ENCODE measurements at places on chromosomes 7 and 10.

DNA sequence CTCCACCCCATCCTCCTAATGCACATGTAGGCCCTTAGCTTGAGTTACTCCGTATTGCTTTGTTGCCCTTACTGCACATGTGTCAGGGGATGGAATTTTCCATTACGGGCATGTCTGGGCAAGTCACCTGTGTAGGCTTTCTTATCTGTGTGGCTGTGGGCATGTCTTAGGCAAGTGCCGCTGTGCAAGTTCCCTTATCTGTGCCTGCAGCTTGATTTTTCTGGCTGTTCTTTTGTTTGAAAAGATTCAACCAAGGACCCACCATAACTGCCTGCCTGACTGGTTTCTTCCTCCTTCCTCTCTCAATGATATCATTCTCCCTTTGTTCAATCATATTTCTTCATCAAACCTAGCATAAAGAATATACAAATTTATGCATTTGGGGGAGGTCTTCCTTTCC is 88.5 kb downstream of the AKR1D1 start:
- no peak for DNase-seq

GRCh38 chr7:135193615-135194081 is 17.7 kb downstream of the WDR91 start:
- DNase-seq = peak; percentile 94

GRCh38 chr10:124313374-124313773 is 105.3 kb downstream of the OAT start:
- no peak for DNase-seq

DNA sequence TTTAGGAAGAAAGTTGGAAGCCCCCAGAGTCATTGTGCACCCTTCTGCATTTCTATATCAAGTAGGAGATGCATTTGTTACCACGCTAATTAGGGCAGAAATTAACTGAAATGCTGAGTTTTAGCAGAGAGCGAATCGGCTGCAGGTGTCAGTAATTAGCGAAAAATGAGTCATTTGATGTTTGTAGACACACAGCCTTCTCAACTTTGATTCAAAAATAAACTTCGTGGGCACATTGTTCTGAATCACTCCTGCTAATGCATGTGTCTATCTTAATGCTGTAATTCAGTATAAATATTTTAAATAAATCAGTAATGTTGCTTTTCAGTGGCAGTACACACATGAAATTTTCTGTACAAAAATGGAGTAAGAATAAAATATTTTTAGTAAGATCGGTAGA is 109.5 kb upstream of the CARD11 start:
- DNase-seq = no peak

DNA sequence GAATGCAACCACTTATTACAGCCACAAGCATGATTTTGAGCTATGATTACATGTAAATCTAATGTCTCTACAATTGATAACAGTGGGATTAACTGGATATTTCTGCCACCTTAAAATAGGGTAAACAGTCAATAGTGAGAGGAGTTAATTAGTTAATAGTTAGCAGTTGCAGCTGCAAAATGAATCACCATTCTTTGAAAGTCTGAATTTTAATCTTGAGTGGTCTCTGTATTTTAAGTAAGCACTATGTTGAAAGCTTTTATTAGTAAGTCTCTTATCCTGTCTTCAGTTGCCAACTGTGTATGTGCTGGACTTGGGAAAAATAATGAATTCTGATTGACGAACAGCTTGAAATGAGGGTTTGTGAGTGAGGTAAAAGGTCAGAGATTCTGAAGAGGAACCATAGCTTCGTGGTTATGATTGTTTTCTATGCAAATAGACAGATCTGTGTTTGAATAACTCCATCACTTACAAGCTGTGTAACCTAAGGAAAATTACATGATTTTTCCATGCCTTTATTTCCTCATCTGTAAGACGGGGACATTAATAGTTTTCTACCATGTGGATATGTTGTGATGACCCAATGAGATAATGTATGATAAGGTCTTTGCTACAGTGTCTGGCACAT is 75.2 kb downstream of the RNLS start:
- no peak for DNase-seq

- DNase-seq = no peak
Observed at GRCh38 chr10:66337211-66337610, 588.6 kb upstream of the LRRTM3 start.

DNA sequence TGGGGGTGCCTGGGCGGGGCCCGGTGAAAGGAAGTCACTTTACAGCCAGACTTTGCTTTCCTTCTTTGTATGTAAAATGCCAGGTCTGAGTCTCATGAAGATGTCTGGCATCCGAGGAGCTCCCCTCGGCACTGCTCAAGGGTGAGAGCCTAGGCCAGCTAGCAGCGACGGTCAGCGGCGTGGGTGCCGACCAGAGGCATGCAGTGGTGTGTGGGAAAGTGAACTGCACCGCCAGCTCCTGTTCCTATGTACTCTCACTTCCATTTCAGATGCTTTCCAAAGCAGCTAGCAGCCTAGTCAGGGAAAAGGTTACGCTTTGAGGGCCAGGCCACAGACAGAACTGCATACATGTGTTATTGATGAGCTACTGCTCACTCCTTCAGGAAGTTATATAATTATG is 172.8 kb downstream of the ZMYND11 start:
- DNase-seq = no peak

GRCh38 chr7:81005254-81005653 is 86.4 kb upstream of the SEMA3C start:
- DNase-seq = no peak

DNA sequence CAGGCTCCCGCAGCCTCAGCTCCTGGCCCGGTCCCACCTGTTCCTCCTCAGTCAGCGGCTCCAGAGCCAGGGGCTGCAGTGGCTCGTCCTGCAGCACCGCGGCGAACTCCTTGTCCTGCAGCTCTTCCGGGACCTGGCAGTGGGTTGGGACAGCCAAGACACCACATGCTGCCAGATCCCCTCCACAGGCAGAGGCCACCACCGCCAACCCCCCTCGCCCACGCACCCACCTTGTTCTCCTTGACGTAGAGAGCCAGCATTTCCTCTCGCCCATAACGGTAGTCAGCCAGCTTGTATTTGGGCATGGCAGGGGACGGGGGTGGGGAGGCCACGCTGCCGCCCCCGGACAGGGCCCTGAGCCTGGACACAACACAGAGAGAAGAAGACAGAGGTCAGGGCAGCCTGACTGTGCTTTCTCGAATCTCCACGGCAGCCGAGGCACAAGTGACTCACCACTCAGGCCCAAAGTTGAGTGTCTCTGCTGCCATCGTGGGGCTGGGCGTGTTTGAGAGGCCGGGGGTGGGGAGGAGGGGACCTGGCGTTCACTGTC is 6.2 kb downstream of the GIGYF1 start:
- no peak for DNase-seq

DNA sequence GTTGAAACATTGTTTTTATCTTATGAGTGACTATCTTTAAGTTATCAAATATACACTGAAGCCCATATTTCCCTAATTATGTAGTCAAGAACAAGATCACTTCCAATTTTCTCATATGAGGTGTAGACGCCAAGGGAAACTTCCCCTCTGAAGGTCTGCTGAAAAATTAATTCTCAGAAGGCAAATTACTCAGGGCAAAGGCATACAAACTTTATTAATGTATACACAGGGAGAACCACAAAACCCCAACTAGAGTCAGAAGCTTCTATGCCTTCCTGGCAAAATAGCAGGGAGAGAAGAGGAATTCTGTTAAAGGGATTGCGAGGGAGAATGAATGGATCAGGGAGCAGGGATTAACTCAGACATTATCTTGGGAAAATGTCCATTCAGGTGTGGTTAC is 83.4 kb downstream of the DOCK4 start:
- no peak for DNase-seq

DNA sequence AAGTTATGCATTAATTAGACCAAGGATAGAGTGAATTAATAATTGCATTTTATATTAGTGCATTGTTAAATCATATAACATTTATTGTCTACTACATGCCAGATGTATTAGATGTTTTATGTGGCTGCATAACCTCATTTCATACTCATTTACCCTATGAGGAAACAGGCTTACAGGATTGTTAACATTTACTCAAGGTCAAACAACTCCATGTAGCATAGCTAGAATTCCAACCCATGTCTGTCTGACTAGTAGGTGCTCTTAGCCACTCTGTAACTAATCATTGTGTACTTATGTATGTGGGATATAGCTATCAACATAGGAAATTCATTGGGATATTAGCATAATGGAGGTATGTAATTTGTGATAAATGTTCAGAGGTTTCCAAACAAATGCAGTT is 46.3 kb downstream of the PHYHIPL start:
- DNase-seq = peak; percentile 26

- DNase-seq = no peak
Observed at GRCh38 chr10:15181576-15182156, 13.2 kb upstream of the NMT2 start.

DNA sequence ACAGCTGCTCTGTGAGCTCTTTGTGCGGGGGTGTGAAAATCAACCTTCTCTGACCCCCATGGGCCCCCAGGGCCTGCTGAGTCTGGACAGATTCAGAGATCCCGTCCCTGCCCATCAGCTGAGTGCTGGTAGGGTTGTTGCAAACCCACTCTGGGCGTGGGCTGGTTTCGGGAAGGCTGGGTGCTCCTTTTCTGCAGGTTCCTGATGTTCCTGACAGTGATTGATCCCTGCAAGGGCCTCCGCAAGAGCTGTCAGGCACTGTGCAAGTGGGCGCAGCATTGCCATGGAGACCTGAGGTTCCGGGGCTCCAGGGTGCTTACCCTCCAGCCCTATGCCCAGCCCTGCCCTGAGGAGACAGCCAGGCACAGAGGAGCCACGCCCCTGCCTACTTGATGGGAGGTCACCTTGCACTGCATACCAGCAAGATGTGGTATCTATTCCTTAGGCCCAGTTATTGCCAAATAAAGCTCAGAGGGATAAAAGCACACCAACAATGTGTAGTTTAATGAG is 44.3 kb upstream of the INPP5A start:
- no peak for DNase-seq

- DNase-seq = no peak
Observed at GRCh38 chr10:7412928-7413282, 2.1 kb upstream of the SFMBT2 start.

DNA sequence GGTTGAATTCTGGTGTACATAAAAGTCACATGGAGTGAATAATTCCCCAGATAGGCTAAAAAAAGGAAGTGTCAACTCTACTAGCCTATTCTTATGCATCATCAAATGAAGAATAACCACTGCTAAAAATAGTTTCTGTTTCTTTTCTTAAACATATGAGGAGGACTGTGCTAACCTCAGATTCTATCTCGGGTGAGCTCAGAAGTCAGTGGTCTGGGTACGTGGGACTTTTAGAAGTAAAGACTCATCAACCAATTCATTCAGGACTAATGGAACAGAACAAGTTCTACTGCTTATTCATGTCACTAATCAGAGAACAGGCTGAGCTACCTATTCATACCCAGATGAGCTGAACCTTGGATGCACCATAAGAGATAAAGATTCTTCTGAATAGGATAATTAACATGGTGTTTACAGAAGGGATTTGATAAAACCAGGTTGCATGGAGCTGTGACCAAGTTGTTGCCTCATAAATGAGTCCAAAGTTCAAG is 9.5 kb upstream of the ASAH2 start:
- DNase-seq = no peak

- no peak for DNase-seq
Observed at GRCh38 chr10:103459615-103460014, 915 bp upstream of the CALHM1 start.

- peak; percentile 73 for DNase-seq
Observed at GRCh38 chr7:94632338-94633013, 23.5 kb downstream of the SGCE start.

GRCh38 chr10:52451817-52452216 is 137.7 kb downstream of the DKK1 start:
- peak; percentile 90 for DNase-seq

DNA sequence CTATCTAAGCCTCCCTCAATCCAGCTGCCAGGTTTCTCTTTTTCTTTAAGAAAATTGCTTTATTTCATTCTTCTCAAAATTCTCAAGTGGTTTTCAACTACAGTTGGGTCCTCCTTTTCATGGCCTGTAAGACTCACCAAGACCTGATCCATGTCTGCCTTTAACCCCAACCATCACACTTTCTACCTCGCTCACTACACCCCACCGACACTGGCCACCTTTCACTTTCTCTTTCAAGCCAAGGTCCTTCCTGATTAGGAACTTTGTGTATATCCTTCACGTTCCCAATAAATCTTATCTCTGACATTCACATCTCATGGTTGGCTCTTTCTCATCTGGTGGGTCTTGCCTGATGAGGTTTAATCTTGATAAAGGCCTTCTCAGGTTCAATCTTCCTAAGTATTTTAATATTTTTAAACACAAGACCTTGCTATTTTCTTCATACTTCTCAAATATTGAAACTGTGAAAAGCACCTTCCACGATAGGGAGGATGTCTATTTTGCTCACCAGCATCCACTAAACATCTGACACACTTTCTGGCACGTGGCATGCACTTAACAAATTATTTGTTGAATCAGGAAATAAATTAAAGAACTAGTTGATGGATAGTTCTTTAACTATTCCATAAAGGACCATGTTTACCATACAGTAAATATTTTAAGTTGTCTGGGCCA is 624.8 kb downstream of the GRID1 start:
- DNase-seq = no peak

DNA sequence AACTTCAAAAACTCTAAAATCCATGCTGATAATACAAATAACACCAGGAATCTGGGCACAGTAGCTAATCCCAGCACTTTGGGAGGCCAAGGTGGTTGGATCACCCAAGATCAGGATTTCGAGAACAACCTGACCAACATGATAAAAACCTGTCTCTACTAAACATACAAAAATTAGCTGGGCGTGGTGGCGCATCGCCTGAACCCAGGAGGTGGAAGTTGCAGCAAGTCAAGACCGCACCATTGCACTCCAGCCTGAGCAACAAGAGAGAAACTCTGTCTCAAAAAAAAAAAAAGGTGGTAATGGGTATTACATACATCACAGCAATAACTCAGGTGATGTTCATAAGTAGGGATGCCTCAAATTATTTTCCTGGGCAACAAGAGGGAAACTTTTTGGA is 315.0 kb upstream of the MEOX2 start:
- DNase-seq = no peak

- DNase-seq = no peak
Observed at GRCh38 chr10:99537086-99537988, 4.6 kb downstream of the NKX2-3 start.

DNA sequence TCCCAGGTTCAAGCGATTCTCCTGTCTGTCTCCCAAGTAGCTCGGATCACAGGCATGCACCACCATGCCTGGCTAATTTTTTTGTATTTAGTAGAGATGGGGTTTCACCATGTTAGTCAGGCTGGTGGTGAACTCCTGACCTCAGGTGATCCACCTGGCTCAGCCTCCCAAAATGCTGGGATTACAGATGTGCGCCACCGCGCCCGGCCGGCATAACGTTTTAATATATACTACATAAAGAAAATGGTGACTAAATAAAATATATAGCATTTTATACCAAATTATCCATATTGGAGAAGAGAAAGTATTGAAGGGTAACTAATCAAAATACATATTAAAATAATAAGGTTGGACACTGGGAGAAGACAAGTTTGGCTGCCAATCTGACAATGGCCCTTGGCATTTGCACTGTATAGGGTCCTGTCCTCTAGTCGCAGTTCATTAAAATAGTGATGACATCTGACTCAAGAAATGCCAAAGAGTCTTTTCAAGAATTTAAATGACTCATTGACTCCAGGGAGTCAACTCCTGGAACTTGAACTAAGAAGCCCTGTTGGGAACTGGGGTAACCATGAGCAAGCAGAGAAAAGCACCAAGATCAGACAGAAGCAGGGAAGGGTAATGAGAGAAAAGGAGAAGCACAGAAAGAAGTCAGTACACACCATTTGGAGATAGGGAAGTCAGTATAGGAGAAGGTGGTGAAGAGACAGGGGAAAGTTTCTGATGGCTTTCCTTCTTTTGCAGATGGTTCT is 91.1 kb downstream of the CH25H start:
- peak; percentile 81 for DNase-seq

- DNase-seq = no peak
Observed at GRCh38 chr7:141649137-141649864, 52.7 kb downstream of the DENND11 start.

Measured in AG10803 (cell line).